Sigmoid colon (tissue), 7 donors: ENCODE measurements at places on chromosomes 2 and 18.

GRCh38 chr2:168392797-168393196 is 63.3 kb upstream of the CERS6 start:
- no peak for DNase-seq

- DNase-seq = no peak
These were observed 72.6 kb downstream of the ALK start for GRCh38 chr2:29848566-29849310.

DNA sequence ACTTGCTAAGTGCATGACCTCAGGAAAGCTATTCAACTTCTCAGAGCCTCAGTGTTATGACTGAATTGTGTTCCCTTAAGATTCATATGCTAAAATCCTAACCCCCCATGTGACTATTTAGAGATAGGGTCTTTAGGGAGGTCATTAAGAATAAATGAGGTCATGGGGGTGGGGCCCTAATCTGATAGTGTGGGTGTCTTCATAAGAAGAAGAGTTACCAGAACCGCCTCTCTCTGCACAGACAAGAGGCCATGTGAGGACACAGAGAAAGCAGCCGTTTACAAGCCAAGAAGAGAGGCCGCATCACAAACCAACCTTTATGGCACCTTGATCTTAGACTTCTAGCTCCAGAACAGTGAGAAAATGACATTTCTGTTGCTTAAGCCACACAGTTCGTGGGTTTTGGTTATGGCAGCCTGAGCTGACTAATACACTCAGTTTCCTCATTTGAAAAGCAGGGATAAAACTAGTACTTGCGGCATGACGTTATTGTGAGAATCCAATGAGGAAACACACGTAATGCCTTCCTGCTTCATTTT is 9.9 kb downstream of the SH2D6 start:
- no peak for DNase-seq

DNA sequence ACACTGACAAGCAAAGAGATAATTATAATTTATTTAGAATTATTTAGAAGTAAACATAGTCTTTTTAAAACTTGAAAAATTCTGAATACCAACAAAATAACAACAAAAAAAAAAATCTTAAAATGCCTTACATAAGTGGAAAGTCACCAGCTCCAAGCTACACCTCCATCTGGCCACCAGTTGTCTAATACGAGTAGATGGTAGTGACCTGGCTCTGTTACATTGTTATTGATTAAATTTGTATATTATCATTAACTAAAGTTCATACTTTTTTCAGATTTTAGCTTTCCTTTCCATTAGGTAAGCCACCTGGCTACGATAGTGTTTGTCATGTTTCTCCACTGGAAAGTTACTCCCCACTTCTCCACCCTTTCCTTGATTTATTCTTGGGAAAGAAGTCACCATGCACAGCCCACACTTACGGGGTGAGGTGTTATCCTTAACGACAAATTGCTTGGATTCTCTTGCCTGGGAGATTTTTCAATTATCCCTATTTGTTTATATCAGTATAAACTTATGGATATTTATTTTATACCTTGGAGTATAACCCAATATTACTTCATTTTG is 464.5 kb upstream of the CHAC2 start:
- DNase-seq = no peak

GRCh38 chr2:112217854-112218253 is 37.0 kb downstream of the ZC3H8 start:
- no peak for DNase-seq

DNA sequence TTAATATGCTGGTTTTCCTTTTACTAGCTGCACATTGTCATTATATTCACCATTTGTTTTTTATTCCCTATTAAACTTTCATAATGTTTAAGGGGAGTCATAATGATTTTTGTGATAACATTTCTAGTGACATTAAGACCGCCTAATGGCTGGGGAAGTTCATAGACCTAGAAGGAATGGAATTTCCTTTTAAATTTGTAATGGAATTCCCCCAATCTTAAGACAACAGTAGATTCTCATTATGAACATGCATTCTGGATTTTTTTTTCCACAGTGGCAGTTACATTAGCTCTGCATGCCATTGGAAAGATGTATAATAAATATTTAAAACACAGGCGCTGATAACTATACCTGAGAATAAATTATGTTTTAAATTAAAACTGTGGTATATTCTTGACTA is 8.4 kb downstream of the YPEL5 start:
- no peak for DNase-seq

DNA sequence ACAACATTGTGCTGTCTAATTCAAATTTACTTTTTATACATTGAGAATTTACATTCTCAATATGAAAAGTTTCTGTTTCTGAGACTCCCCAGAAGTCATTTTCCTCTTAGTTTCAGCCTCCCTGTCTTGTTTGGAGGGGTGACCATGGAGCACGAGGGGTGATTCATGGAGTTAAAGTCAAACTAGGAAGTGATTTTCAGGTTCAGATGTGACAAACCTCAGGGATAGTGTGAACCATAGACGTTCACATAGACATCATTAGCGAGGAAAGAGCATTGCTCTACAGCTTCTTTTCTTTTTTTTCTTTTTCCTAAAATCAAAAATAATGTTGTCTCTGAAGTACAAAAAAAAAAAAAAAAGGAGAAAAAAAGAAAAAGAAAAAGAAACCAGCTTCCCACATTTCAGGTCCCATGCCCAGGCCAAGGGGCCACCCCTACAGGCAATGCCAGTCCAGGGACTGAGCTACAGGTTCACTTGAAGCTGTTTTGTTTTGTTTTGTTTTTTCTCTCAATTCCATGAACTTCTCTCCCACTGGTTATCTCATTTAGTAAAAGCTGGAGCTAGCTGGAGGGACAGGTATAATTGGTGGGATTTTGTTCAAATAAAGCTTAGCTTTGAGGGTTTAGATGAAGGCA is 18.1 kb upstream of the LCLAT1 start:
- DNase-seq = no peak
